Kidney (tissue), 22 donors: ENCODE measurements at places on chromosomes 16 and 17. TPM values are rescaled to one million over a fixed set of nuclear protein-coding genes. Genes with fewer than 3 reads are reported as not detected.
A peak's percentile ranks its signal among the peaks of the same experiment; 100 is the strongest.

Gene SLFN11
- total RNA-seq: 31.9 TPM

DNA sequence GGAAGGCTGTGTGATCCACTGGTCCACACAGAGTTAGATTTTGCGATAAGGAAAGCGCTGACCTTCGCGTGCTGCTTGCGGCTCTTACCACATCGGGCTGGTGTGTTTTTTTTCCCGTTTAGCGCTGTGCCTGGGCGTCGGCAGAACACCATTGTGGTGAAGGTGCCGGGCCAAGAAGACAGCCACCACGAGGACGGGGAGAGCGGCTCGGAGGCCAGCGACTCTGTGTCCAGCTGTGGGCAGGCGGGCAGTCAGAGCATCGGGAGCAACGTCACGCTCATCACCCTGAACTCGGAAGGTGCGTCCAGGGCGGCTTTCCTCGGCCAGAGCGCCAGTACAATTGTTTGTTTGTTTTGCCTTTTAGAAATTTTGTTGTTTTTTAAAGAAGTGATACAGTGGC is 54.7 kb downstream of the BANP start:
- no peak for DNase-seq
- no peaks in the 10 kb centered on the region for H3K4me1 ChIP-seq
- no peaks in the 10 kb centered on the region for H3K27me3 ChIP-seq
- H3K36me3 ChIP-seq: peaks cover 17% of the 10 kb centered on the region
- H3K4me3 ChIP-seq: no peak overlapping the region

DNA sequence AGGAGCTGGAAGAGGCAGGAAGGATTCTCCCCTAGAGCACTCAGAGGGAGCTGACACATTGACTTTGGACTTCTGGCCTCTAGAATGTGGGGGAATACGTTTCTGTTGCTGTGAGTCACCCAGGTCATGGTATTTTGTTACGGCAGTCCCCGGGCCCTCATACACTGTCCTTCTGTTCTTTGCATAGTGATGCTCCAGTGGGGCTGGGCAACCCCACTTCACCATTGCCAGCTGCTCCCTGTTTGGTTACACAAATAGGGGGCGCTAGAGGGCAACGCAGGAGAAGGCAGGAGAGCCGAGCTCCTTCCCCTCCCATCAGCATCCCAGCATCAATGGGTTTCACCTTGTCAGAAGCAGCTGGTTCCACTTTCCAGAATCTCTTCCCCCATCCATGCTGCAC is 257.7 kb upstream of the FOXF1 start:
- H3K4me1 ChIP-seq: no peaks in the 10 kb centered on the region
- DNase-seq: no peak
- H3K27ac ChIP-seq: no peak overlapping the region
- no peaks in the 10 kb centered on the region for H3K36me3 ChIP-seq
- H3K27me3 ChIP-seq: no peaks in the 10 kb centered on the region

DNA sequence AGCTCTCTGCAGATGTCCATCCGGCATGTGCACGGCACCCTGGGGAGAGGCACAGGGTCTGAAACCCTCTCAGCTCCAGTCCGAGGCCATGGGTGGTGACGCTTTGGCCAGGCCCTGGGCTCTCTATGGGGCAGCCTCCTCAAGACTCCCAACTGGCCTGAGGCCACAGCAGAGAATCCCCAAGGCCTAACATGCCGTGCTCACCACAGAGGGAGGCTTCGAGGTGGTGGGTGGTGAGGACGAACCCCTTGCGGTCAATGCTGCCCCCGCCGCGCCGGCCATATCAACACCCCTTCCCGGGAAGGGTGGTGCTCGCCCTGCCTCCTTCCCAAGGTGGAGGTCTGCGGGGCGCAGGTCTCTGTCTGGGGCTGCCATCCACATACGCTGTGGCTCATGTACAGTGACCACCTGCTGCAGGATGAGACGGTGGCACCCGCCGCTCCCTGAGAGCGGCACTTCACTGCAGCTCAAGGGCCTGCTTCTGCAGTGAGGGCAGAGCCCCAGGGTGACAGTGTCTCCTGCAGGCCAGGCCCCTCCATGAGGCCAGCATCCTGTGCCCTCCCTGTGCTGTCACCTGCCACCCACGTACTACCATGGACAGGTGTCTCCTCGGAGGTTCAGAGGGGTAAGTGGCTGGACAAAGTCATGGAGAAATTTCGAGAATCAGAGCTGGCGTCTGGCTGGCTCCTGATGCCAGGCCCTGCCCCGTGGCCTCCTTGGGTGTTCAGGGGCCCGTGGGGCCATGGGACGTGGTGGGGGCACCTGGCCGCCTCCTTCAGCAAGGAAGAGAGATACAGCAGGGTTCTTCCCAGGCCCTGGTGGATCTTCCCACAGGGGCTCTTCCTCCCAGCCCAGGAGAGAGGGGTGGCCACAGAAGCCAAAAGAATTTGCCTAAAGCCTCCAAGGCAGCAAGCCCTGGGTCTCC is 54.6 kb upstream of the ACSF3 start:
- H3K4me1 ChIP-seq: no peaks in the 10 kb centered on the region
- peak; percentile 56 for DNase-seq
- no peaks in the 10 kb centered on the region for H3K36me3 ChIP-seq
- no peak overlapping the region for H3K4me3 ChIP-seq

DNA sequence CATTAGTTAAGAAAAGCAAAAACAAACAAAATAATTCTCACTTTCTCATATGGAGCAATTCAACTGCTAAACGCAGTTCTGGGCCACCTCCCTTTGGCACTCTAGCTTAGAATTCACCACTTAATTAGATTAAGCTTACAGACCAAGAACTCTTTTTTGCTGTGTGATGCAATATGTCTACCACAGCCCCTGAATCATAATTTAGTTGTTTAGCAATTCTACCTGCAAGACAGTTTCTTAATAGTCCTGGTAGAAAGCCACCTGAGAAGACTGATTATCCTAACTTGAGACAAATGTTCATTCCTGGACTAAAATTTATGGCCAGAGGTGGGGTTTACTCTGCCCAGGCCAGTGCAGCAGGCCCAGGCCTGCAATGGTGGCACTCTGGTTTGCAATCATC is 205.9 kb downstream of the HS3ST3A1 start:
- H3K36me3 ChIP-seq: no peaks in the 10 kb centered on the region
- H3K27ac ChIP-seq: no peak overlapping the region
- no peak overlapping the region for H3K4me3 ChIP-seq
- H3K27me3 ChIP-seq: no peaks in the 10 kb centered on the region
- no peaks in the 10 kb centered on the region for H3K4me1 ChIP-seq

Gene CCL13
- total RNA-seq: 1.1 TPM

- no peaks in the 10 kb centered on the region for H3K4me1 ChIP-seq
- H3K4me3 ChIP-seq: no peak overlapping the region
- no peak overlapping the region for H3K27ac ChIP-seq
- H3K27me3 ChIP-seq: no peaks in the 10 kb centered on the region
- no peak for DNase-seq
Observed at GRCh38 chr17:67311575-67311974, 54.8 kb downstream of the PSMD12 start.

Gene TIMP2
- 172 TPM for total RNA-seq

DNA sequence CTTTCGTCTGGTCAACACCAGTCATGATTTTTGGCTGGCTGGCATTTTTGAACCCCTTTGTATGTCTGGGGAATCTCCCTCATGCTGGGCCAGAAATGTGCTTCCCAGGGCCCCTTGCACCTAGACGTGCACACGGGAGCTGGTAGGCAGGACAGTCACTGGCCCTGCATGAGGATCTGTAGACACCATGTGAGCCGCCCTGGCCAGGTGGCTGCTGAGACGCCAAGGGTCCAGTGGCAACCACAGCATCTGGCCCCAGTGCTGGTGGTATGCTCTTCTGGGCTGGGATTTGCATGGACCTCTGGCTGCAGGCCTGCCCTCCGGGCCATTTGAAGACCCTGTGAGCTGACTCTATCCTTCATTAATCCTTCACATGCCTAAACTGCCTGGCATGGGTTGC is 67.5 kb downstream of the NT5M start:
- H3K4me1 ChIP-seq: no peaks in the 10 kb centered on the region
- H3K4me3 ChIP-seq: no peak overlapping the region
- H3K27me3 ChIP-seq: no peaks in the 10 kb centered on the region
- H3K27ac ChIP-seq: no peak overlapping the region
- peak; percentile 19 for DNase-seq
- H3K36me3 ChIP-seq: no peaks in the 10 kb centered on the region

GRCh38 chr16:30947859-30948666 is 805 bp upstream of the ORAI3 start:
- peaks cover 2% of the 10 kb centered on the region for H3K36me3 ChIP-seq
- no peaks in the 10 kb centered on the region for H3K27me3 ChIP-seq
- H3K27ac ChIP-seq: peak overlapping the region; percentile 69
- H3K4me1 ChIP-seq: peaks cover 17% of the 10 kb centered on the region

DNA sequence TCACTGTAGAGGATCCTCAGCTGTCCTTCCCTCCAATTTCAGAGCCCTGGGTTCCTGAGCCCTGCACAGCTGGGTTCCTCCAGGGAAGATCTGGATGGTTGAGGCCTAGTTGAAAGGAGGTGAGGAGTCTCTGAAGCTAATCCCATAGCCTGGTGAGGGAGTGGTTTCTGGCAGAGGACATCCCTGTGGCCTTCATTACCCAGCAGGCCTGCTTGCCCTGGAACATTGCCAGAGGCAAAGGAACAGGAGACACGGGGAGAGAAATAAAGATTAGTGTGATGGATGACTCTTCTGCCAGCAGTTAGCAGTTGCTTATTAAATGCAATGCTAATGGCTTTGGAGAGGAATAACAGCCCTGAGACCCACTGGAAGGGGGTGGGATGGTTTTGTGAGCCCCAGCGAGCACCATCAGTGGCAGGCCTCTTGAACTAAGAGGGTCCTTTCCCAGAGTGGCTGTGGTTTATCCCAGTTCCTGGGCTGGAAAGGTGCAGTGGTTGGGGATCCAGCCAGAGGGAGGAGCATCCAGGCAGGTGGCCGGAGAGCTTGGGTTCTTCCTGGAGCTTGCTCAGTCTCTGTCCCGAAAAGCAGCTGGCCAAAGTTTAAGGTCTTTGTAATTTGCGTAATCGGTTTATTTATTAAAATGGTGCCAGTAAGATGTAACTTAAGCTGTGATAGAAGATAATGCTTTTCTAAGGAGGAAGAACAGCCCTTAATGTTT is 209.7 kb downstream of the CCDC182 start:
- H3K27me3 ChIP-seq: no peaks in the 10 kb centered on the region
- H3K36me3 ChIP-seq: no peaks in the 10 kb centered on the region
- H3K4me3 ChIP-seq: no peak overlapping the region

Gene RCVRN
- not detected for total RNA-seq

DNA sequence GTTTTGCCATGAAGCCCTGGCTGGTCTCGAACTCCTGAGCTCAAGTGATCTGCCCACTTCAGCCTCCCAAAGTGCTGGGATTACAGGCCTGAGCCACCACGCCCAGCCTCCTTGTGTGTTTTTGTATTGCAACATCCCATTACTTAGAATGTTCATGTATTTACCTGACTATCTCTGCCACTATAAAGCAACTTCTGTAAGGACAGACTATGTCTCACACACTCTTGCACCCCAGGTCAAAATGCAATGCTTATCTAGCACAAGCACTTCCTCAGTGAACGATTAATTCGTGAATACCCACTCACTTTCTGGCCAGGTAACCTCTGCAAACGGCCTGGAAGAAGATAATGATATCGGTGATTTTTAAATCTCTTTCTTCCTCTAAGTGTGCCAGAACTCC is 82.6 kb downstream of the NDEL1 start:
- no peak for DNase-seq
- H3K36me3 ChIP-seq: peaks cover 46% of the 10 kb centered on the region
- H3K4me1 ChIP-seq: no peaks in the 10 kb centered on the region

Gene KCNG4
- total RNA-seq: not detected

Gene FBXW10
- total RNA-seq: not detected

GRCh38 chr17:19718041-19718612 is 1.7 kb upstream of the SLC47A2 start:
- no peaks in the 10 kb centered on the region for H3K36me3 ChIP-seq
- peaks cover 46% of the 10 kb centered on the region for H3K4me1 ChIP-seq
- no peaks in the 10 kb centered on the region for H3K27me3 ChIP-seq
- H3K4me3 ChIP-seq: peak overlapping the region; percentile 26
- H3K27ac ChIP-seq: peak overlapping the region; percentile 45

DNA sequence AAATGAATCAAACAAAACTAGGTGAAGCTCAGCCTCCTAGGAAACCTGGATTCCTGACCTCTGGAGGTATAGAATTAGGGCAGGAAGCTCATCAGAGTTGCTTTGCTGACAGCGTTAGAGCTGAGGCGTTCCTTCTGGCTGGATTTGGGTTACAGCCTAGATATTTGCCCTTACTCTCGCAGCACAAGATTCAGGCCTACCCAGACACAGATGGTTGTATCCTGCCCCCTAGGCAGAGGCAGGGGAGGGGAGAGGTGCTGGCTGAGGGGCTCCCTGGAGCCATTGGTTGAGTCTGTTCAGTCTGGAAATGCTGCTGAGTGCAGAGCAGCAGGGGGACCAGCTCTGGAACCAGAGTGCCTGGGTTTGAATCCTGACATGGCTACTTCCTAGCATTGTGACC is 78.4 kb downstream of the MPRIP start:
- H3K4me1 ChIP-seq: no peaks in the 10 kb centered on the region
- no peaks in the 10 kb centered on the region for H3K36me3 ChIP-seq
- no peaks in the 10 kb centered on the region for H3K27me3 ChIP-seq
- H3K4me3 ChIP-seq: no peak overlapping the region

- H3K4me1 ChIP-seq: no peaks in the 10 kb centered on the region
- no peaks in the 10 kb centered on the region for H3K36me3 ChIP-seq
- no peak for DNase-seq
- H3K27ac ChIP-seq: no peak overlapping the region
- no peak overlapping the region for H3K4me3 ChIP-seq
Observed at GRCh38 chr16:6362321-6362720, 970.3 kb upstream of the RBFOX1 start.

Gene PLLP
- total RNA-seq: 64.4 TPM

DNA sequence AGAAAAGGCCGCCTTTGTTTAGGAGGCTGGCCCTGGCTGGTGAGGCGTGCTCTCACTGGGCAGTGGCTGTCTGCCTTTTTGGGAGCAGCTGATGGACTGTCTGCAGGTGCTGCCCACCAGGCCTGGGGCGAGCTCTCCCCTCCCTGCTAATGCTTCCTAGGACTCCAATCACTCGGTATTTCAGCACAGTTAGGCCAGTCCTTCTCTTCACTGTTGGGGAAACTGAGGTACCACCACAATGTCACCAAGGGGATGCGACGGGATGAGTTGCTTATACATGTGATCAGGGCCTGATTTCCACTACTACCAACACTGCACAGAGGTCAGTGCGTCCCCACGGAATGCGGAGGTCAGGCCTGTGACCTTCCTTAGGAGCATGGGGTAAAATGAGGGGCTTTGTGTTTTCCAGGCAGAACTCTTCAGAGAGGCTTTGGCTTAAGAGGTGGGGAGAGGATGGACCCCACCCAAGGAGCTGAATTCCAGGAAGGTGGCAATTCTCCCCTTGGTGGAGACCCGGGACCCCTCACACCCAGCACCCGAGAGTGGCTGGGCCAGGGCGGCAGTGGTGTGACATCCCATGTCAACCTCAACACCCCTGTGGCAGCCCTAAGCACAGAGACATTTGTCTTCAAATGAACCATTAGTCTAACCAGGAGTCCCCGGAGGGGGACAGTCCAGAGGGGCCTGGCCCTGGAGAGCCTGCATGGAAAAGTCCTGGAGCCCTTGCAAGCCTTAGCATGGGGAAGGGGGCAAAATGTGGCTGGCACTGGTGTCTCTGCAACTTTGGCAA is 86.4 kb downstream of the N4BP1 start:
- no peak overlapping the region for H3K4me3 ChIP-seq
- peak; percentile 47 for DNase-seq
- no peaks in the 10 kb centered on the region for H3K36me3 ChIP-seq
- no peaks in the 10 kb centered on the region for H3K27me3 ChIP-seq
- H3K27ac ChIP-seq: no peak overlapping the region
- H3K4me1 ChIP-seq: no peaks in the 10 kb centered on the region

- no peaks in the 10 kb centered on the region for H3K36me3 ChIP-seq
- peak; percentile 43 for DNase-seq
Observed at GRCh38 chr17:63434951-63435571, 11.0 kb downstream of the CYB561 start.
